ENCODE measurements at places on chromosomes 5 and 9.

DNA sequence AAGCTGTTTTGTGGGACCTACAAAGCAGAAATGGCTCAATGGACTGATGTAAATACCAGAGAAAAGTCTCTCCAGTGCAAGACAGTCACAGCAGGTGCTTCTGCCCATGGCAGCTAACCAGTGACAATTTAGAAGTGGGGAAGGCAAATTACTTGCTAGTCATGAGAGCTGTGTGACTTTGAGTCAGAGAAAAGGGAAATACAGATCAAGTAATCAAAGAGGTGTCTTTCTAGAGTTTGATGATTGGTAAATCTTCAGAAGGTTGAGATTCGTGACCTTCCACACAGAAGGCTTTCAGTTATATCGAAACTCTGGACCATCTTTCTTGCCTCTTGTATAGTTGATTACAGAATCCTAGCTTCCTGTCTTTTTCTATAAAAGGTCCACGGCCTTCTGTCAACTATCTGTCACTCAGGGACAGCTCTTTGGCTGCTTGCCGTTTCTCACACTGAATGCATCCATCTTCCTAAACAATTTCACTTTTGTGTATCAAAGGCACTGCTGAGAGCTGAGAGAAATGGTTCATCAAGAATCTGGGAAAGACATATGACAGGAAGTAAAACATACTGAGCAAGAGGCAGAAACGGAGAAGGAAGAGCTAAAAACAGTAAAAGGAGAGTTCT lies 993.9 kb upstream of the ACO1 start:
- peak; percentile 27 for ATAC-seq

DNA sequence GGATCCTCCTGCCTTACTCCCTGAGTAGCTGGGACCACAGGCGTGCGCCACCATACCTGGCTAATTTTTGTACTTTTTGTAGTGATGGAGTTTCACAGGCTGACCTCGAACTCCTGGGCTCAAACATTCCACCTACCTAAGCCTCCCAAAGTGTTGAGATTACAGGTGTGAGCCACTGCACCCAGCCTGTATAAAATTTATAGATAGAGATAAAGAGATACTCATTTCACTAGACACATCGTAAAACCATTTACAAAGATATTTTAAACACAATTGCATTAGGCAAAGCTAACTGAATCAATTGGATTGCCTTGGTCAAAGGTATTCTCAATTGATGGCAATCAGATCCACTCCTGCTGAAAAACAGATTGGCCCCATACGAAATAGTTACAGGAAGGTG lies 52.0 kb downstream of the PDE6A start:
- no peak for ATAC-seq

- ATAC-seq, result no peak
These were observed 212.8 kb downstream of the PIK3R1 start for GRCh38 chr5:68428231-68428811.

GRCh38 chr9:109597496-109597895 lies 99.4 kb upstream of the PTPN3 start:
- ATAC-seq, result no peak

DNA sequence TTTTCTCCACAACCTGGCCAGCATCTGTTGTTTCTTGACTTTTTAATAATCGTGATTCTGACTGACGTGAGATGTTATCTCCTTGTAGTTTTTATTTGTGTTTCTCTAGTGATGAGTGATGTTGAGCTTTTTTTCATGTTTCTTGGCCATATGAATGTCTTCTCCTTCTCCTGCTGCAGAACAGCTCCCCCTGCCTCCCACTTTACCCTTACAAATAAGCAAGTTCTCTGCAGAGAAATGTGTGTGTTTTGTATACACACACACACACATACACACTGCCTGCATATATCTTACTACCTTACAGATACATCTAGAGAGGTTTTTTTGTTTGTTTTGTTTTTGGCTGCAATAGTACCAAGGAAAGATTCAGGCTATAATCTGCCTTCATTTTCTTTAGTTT lies 88.7 kb upstream of the PHF24 start:
- ATAC-seq, result no peak

DNA sequence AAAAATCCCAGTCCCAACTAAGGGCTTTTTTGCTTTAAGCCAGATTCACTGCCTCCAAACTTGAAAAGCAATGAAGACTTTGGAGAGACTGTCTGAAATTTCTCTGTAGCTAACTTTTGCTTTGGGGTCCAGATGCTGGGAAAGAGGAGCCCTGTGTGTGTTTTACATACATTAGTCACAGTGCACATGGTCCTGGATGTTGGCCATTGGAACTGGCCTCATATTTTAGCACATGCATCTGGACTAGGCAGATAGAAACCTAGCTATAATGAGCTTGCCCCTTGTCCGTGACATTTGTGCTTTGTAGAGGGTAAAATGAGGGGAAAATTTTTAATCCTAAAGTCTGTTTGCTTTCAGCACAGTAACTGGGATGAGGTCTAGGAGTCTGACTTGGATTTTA lies 421.7 kb downstream of the CDK5RAP2 start:
- no peak for ATAC-seq

GRCh38 chr9:34380511-34381315 lies 4.0 kb upstream of the MYORG start:
- ATAC-seq, result peak; percentile 65

DNA sequence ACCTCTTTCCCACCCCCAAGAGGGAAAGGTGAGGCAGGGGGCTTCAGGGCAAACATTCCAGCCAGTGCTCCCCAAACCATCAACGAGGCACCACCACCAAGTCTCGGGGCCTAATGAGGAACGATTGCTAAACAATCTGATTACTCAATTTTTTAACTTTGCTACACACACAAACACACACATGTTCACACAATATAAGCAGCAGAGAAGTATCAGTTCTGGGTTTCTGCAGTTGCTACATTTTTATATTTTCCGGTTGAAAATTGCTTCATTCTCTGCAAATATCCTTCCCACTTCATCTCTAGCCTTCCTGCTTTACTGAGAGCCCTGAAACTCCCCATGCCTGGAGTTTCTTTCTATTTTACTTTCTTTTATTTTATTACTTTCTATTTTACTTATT lies 60.2 kb downstream of the FEM1C start:
- no peak for ATAC-seq

DNA sequence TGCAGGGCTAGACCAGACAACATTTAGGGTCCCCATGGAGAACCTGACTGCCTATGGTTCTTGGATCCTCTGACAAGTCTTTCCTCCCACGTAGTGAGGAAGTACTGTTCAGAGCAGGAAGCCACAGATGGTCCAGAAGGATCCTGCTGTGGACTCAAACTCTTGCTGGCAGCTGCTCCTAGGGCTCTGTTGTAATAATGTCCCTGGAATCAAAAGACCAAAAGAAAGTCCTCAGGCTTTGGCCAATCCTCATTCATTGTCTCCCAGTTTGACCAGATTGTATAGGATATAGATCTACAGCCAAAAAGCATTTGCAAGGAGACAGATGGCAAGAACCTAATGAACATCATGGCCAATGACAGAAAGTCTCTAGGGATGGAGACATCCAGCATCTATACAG lies 53.9 kb downstream of the SEMA6A start:
- no peak for ATAC-seq

DNA sequence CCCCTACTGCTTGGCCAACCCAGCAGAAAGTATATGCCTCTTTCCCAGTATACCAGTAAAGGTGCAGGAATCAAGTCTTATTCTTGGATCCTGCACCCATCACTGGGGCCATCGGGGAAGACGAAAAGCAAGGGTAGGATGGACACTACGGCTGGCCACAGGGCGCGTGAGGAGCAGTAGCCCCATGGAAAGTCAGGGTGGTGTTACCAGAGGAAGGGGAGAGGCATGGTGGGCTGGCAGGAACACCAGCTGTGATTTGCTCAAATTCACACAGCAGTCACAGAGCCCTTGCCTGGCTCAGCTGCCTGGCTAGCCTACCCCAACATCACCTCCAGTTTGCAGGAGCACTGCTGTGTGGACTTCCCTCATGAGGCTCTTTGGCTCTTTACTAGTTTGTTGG lies 34.5 kb upstream of the SAP30L start:
- no peak for ATAC-seq

GRCh38 chr5:176733406-176734262 lies 76.7 kb upstream of the UNC5A start:
- no peak for ATAC-seq

DNA sequence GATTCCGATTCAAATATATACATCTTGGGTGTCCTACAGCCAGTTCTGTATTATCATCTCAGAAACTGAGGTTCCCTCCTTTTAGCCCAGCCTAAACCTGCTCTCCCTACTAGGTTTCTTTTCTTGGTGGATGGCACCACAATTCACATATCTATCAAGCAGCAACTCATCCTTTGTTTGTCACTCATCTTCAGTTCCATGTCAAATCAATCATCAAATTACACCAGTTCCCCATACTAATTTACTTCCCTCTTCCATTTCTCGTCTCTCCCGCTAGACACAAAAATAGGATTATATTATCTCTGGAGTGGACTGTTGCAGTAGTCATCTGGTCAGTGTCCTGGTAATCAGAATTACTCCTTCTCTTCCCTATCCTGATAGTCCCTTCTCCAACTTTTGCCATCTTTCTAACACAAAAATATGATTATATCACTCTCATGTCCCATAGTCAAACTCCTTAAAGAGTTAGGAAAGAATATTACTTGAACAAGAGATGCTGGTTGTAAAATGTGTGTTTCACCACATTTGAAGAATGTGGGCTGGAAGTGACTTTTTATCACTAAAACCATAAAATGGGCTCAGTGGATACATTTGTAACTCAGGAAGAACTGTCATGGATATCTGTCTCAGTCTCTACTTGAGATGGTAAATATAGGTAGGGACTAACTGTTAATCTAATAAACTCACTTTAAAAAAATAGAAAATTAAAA lies 69.1 kb upstream of the RICTOR start:
- ATAC-seq, result no peak

All from stimulated activated memory B cell treated with anti-CD40 and anti-IgM and Interleukin-4, amounts not matched to agents 10 μg/mL and 1 μg/mL and 100 μg/mL, for 72 hours (primary cell).